Sciatic nerve (tissue), 2 donors: ENCODE measurements at places on chromosomes 3 and 15. TPM values are rescaled to one million over a fixed set of nuclear protein-coding genes. Genes with fewer than 3 reads are reported as not detected.

- DNase-seq = no peak
Observed at GRCh38 chr3:112056451-112056929, 22.0 kb downstream of the TMPRSS7 start.

DNA sequence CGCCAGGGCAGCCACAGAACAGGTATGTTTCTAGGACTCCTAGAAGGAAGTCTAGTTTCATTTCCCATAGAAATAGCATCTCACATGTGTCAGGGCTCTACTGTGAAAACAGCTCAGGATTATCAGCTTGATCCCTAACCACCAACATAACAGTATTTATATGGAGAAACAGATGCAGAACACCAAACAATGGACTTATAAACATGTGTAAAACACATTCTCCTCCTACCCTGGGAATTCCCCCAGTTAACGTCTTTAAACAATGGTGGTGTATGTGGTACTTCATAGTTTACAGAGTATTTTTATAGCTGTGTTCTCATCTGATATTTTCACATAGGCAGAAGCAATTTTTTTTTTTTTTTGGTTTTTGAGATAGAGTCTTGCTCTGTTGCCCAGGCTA is 9.7 kb downstream of the TNFSF10 start:
- no peak for DNase-seq

DNA sequence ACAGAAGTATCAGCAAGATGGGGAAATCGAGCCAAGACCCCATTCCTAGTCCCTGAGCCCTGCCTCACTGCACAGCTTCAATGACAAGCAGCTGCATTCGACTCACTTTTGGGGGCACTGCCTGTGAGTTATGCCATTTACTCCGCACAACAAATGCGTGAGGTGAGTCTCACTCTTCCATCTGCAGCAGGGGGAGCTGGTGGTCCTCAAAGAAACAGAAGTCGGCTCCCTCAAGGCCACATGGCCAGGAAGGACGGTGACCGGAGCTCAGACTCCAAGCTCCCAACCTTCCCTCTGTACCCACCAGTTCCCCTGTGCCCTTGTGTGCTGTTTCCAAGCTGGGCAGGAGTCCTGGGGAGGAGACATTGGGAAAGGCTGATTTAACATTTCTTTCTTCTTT is 127.7 kb upstream of the IQSEC1 start:
- no peak for DNase-seq

DNA sequence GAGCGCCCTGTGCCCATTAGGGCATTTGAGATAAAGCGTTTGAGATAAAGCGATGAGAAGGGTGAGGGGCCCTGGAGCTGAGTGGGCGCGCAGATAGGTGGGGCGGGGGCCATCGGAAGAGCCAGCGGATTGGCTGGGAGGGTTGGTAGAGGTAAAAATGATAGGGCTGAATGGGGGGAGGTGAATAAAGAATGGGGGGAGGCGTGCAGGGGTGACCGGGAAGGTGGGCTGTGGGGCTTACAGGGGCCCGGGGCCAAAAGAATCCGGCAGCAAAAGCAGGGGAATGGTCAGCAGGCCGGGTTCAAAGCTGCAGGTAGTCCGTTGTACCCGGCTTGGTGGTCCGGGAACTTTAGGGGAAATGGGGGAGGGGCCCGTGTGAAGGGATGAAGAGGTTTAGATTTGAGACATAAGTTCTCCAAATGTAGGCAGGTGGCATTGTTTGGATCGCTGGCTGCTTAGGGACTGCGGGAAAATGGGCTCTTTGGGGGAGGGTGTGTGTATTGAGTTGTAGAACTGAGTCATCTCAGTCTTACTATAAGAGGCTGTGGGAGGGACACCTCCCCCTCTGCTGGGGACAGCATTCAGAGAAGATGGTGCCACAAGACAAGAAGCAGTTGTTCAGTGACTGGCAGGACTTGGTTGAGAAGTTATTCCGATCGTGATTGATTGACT is 610 bp downstream of the ARID3B start:
- peak; percentile 61 for DNase-seq

GRCh38 chr3:34020170-34020569 is 221.7 kb downstream of the PDCD6IP start:
- DNase-seq = no peak

DNA sequence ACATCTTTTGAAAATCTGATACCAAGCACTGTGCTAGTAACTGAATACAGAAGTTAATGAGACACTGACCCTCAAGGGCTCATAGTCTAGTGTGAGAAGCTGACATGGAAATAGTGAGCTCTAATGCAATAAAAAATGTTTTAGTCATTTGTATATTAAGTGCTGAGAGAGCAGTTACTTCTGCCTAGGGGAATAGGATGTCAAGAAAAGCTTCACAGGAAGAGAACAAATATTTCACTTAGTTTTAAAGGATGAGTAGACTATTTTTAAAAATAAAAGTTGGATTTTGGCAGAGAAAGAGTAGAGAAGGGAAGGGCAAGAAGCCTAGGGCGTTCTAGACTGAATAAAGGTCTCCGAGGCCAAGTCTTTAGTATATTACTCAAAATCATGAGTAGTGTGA is 158.4 kb downstream of the ATG7 start:
- DNase-seq = no peak

DNA sequence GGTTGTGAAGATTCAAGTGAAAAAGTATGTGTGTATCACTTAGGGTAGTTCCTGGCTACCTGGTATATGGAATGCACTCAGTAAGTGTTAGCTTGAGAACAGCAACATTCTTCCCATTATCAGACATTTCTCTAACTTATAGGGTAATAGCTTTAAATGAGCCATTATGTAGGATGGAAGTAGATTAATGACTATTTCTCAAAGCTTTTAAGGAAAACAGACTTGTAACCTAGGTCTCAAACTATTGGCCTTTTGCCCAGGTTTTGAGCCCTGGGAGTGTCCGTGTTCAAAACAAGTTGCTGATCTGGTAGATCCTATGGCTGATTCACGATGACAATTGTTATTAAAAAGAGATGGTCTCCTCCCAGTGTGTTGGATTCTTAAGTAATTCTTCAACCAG is 129.1 kb upstream of the UMPS start:
- no peak for DNase-seq

GRCh38 chr3:71339049-71339448 is 244.5 kb downstream of the FOXP1 start:
- DNase-seq = no peak

DNA sequence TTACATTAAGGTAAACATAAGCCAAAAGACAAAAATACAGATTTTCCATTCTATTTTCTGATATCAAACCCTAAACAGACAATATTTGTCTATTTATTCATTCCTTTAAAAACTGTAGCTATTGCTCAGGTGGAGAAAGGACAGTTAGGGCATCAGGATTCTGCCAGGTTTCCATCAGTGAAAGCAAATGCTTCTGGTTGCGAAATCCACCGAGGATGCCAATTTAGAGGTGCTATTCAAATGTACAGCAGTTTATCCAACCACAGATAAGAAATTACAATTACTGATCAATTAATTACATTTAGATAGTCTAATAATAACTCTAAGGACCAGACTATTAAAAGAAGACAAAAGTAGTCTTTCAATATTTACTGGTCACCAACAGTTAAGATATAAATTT is 3.9 kb downstream of the TOMM70 start:
- no peak for DNase-seq

DNA sequence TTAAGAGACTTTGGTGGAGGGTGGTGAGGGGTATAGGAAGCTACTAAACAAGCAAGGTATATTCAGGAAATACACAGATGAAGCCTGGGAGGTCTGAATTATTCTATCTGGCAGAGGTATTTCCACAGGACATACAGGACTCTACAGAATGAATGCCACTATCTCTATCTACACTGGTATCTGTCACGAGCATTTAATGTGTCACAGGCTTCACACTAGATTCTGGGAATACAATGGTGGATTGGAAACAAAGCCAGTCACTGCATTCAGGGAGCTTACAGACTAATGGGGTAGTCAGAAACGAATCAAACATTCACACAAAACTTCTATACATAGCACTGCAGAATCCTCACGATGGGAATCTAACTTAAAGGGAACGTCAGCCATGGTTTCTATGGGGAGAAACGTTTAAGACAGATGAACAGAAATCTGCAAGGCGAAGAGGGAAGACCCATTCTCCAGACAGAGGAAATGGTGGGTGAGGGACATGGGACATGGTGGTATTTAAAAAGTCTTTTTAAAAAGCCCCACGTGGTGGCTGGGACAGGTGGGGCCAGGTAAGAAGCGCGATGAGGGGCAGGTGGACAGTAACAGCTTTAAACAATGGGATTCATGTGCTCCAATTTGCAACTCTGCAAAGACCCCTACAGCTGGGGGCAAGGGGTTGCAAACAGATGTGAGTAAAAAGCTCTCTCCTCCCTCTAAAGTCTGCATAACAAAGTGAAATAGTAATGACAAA is 16.5 kb downstream of the LRIG1 start:
- DNase-seq = no peak

DNA sequence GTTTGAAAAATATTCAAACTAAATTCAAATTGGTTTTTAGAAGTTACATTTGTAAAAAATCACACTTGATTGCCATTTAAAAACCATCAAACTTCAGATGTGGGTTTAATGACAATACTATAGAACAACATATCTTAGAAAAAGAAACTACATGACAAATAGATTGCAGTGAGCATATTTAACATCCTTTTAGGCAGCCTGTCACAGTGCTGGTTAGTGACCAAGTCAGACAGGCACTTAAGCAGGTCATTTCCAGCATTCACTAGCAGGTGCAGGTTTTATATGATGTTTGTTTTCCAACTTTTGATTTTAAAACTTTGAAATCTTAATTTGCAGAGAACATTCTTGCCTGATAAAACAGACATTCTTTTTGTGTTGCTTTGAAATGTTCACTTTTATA is 115.7 kb downstream of the MBNL1 start:
- DNase-seq = no peak

DNA sequence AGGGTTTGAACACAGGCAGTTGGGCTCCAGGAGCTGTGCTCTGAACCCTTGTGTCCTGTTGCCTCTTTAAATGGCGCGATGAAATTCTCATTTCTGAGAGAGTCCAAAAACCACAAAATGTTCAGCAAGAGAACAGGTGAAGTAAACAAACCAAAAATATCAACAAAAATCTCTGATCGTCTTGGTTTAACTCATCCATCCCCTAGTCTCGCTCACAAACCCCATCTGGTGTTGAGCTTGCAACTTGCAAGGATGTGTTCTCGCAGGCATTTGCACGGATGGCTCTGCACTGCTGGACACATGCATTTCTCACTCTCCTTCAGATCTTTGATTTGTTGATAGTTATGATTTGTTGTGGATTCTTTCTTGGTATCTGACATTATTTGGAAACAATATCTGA is 31.1 kb downstream of the FAH start:
- no peak for DNase-seq

DNA sequence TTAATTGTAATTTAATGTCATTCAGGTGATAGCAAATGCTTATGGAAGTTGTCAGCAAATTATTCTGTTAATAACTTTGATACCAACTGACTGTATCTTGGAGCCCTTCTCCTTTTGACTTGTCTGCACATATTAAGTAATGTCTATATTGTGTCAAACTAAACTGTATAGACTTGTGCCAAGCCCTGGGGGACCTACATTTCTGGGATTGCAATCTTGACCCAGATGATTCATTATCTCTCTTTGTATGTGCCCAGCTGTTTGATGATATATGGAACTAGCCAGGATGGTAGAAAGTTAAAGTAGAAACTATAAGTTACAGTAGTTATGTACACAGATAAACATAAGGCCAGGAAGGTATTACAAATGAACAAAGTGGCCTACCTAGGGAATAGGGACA is 402.8 kb upstream of the RARB start:
- DNase-seq = no peak

The BNC1 gene
- total RNA-seq = 0.58 TPM

The INAFM2 gene
- 25.5 TPM for total RNA-seq

The TEX55 gene
- total RNA-seq = not detected

The MORF4L1 gene
- 342 TPM for total RNA-seq

The CLDN18 gene
- total RNA-seq = 0.09 TPM

The RAD54L2 gene
- 30.3 TPM for total RNA-seq
